ENCODE measurements at places on chromosomes 4 and X.

- DNase-seq, result no peak
Measured at GRCh38 chrX:7115557-7115956, 32.0 kb upstream of the STS start.

- no peak for DNase-seq
Measured at GRCh38 chr4:152155070-152155469, 380.8 kb downstream of the FBXW7 start.

- DNase-seq, result no peak
Measured at GRCh38 chr4:121192013-121192412, 27.9 kb upstream of the TNIP3 start.

GRCh38 chr4:121479808-121480207, 99.0 kb upstream of the QRFPR start:
- DNase-seq, result no peak

GRCh38 chrX:154417157-154417556, 5.8 kb downstream of the TAFAZZIN start:
- DNase-seq, result no peak

DNA sequence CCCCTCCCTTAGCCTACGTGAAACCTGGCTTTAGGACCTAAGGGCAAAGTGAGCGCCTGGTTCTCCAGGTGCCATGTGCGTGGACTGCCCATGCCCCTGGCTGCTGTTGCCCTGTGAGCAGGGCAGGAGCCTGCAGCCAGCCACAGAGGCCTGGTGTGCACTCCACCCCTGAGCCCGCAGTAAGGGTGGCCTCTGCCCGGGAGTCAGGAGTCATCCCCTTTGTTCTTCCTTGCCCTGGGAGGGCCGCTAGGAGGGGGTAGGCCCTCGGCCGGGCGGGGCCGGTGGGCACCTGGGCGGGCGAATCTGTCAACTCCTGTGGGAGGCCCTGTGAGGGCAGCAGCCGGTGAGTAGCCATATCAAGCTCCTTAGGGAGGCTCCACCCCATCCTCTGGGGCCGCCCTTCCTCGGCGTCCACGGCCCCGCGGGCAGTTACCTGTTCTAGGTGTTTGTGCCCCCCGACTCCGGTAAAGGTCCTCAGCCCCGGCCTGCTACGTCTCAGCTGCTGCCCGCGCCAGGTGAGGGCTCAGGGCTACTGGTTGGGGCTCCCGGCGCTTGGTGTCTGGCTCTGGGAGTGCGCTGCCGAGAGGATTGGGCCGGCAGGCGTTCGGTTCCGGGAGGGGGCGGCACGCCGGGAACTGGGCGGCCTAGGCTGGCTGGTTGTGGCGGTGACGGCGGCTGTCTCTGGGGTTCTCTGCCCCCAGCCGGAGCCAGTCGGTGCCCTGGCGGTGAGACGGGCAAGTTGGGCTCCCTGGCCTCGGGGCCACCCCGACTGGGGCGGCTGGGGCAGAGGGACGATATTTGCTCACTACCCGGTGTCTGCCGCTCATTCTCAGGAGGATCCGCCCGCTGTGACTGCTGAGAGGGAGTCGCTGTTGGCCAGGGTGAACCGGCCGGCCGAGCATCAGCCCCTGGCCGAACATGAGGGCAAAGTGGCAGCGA, 1060.2 kb downstream of the TECRL start:
- no peak for DNase-seq

DNA sequence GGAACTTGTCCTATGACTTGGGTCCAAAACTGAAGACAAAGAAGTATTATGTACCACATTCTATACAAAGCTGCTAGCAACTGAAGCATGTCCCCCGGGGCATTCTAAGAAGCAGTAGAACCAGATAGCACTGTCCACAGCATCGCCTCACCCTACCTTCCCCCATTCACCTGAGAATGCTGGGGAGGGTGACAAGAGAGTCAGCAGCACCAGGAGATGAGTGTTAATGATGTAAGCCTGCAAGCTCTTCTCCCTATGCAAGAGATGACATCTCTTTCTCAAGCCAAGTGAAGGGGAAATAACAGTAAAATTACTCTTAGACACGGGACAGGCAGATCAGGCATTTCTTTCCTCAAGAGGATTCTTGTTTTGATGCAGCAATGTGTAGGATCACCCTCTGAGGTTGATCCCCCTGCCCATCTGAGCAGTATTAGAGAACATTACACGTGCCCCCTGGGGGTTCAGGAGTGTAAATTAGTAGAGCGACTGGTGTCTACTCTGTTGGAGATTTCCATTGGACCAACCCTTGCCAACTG, 13.9 kb upstream of the TLR1 start:
- no peak for DNase-seq

GRCh38 chrX:101210630-101211029, 9.0 kb upstream of the DRP2 start:
- no peak for DNase-seq

- no peak for DNase-seq
Measured at GRCh38 chrX:1593286-1594271, 2.2 kb downstream of the AKAP17A start.

DNA sequence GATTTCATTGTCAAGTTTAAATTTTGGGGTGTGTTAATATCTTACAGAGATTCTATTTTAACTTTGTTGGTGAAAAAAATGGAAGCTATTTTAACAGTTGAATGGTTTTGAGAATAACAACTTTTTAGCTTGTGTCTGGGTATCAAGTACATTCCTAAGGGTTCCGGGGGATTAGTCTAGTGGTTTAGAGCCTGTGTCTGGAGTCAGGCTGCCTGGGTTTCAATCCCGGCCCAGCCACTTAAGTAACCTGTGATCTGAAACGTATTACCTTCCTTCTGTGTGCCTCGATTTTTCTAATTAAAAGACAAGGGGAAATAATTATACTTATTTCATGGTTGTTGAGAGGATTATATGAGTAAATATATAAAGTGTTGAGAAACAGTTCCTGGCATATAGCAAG, 288.6 kb upstream of the NR3C2 start:
- no peak for DNase-seq

DNA sequence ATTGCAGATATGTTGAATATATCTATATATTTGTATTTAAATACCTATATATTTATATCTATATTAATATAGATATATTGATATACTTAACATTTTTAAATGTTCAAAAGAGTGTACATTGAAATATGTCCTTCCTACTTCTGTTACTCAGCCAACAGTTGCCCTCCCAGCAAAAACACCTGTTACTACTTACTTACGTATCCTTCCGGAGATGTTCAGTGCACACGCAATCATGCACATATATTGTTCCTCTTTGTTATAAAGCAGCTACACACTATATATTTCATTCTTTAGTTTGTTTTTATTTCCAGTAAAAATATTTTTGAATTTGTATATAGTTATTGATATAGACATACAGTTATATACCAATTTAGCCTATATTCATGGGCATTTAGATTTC, 142.3 kb downstream of the ARHGAP24 start:
- no peak for DNase-seq

- DNase-seq, result no peak
Measured at GRCh38 chr4:147733716-147734344, 1.9 kb downstream of the ARHGAP10 start.

GRCh38 chr4:18777190-18777930, 755.8 kb upstream of the LCORL start:
- DNase-seq, result no peak

GRCh38 chr4:33592701-33593100, 2651.6 kb downstream of the ARAP2 start:
- no peak for DNase-seq

GRCh38 chrX:38999967-39000745, 198.9 kb downstream of the MID1IP1 start:
- DNase-seq, result no peak

GRCh38 chrX:124518885-124519284, 172.5 kb downstream of the SH2D1A start:
- no peak for DNase-seq

DNA sequence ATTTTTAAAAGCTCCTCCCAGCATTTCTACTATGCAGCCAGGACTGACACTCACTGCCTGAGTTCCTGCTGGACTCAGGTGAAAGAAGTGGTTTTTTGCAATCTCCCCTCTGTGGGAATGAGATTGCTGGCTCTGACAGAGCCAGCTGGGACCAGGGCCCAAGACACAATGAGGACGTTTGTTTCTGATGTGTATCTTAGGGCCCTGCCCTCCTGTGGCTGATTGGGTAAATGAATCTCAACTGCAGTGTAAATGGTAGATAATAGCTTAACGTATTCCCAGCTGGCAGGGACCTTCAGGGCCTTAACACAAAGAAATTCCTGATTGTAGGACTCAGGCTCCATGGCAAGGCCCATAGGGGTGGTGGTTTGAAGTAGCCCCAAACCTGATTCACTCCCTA, 85.8 kb upstream of the PRPS1 start:
- DNase-seq, result no peak

DNA sequence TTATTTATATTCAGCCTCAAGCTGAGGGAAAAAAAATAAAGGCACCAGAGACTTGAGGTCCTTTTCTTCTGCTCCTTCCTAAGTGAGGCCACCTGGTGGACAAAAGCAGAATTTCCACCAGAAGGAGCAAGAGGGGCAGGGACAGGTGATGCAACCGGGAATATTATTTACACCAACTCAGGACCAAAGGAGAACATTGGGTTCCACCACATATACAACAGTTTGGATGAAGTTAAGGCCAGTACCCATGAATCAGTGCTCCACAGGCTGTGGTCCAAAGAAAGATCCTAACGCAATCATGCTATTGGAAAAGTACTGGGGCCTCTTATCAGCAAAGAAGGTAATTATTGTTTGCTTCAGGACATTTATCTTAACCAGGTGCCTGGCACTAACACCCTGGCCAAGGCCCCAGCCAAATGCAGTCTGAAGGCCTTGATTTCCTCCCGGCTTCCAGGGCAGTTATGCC, 57.4 kb downstream of the TSC22D3 start:
- DNase-seq, result peak; percentile 39

DNA sequence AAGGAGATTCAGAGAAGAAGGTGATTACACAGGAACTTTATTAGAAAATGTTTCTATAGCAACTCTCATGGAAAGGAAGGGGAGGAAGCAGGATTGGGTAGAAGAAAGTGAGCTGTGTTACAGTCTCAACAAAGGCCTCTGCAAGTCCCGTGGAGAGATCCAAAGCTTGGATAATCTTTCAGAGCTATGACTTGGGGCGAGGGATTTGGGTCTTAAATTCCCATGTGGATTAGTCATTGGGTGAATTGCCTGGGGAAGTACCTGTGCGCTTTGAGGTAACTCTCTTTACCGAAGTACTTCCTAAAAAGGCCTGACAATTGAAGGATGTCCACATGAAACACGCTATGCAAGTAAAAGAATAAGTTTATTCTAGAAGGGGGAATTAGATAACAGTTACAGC, 133.8 kb upstream of the ANKRD50 start:
- no peak for DNase-seq

- peak; percentile 41 for DNase-seq
Measured at GRCh38 chrX:1661048-1661921, 46.4 kb downstream of the ASMT start.

DNA sequence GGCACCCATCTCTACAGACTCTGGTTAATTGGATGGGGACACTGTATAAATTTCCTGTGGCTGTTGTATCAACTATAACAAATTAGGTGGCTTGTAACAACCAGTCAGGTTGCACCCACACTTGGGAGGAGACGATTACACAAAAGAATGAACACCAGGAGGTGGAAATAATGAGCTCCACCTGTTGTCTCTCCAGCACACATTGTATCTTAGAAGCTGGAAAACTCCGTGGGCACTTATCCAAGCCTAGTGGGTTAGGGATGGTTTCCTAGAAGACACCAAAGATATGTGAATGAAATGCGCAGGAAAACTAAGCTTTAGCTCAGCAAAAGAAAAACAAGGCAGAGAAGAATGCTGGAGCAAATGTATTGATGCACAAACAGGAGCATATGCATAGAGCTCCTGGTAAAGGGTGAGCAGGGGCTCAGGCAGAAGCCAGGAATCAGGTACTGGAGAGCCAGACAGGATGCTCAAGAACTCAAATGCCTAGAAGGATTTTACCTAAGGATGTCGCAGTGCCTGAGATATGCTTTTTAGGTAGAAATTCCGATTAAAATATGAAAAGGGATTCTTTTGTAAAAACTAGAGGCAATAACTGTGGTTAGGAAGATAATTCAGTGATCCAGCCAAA, 111.7 kb downstream of the GALNTL6 start:
- no peak for DNase-seq

DNA sequence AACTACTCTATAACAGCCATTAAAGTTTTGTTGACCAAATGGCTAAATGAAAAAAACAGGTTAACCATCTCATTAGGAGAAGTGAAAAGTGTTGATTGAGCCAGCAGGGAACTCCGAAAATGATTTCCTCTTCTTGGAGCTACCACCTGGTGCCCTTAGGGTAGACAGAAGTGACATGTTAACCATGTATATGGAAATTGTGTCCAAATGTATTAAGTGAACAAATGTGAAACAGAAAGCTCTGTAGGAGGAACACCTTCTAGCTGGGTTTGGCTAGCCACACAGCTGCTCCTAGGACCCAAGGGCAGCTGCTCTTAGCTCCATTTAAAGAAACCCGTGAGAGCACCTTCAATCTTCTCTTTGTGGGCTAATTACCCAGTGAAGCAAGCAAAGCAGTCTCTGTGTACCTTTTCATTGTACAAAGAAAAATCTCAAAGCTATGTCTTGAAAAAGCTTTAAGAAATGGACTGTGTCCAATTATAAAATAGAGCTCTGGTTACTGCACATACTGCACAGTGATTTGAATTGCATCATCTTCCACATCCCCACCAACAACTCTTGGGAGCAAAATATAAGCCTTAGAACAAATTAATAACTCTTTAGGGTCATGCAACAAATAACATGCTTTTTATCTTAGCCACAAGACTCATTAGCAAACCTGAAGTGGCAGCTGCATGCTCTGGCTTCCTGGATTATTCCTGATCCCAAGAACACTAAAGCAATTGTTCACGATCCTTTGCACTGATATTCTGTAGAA, 59.2 kb upstream of the PARM1 start:
- DNase-seq, result no peak

DNA sequence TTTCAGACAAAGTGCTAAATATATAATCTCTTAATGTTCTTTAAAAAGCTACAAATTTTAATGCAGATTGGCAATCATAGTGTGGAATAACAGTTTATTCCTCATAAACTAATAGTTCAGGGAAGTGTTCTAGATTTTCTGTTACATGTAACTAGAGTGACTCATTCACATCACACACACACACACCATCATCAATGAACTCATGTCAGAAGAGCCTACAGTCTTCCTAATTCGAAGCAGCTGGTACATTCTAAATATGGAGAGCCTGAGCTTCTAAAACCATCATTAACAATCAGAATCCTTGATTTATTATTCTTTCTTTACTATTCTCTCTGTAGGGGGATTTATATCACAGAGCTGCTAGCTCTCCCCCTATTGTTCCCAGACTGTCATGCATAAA, 49.6 kb downstream of the DKK2 start:
- no peak for DNase-seq

DNA sequence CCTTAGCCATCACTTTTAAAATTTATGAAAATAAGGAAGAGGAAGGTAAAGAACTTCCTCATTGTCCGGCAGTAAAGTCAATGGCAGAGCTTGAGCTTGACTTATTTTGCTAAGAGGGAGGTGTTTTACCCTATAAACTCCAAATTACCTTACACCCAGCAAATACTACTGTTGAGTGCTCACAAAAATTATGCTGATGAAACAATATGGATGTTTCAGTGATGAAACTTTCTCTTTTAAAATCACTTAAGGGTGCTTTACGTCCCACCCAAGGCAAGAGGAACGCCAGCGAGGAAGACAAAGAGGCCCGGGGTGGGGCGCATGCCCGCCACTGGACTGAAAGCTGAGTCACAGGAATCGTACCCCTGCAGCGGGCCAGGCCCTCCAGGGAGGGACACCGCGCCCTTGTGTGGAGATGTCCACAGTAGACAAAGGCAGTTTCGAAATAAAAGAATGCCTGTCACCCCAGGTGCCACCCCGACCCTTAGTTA, 560 bp upstream of the TMSB4X start:
- DNase-seq, result peak; percentile 17

GRCh38 chr4:8739820-8740665, 131.6 kb downstream of the HMX1 start:
- DNase-seq, result no peak

Data from activated naive CD4-positive, alpha-beta T cell (primary cell).